ENCODE measurements at places on chromosomes 1 and 21.

DNA sequence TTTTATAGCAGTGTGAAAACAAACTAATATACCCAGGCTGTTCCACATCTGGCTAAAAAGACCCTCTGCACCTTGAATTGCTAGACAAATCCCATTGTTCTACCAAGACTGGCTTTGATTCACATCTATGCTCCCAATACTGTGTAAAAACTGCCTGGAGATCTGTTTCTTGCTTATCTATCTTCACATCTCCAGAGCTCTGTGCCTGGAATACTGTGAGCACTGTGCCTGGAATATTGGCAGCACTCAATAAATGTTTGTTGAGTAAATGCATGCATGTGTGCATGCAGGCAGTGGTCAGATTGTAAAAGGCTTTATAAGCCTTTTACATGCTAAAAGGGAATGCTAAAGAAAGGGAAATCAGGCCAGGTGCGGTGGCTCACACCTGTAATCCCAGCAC is 75.5 kb upstream of the APP start:
- no peak for DNase-seq

GRCh38 chr1:11174261-11174942 is 14.8 kb upstream of the ANGPTL7 start:
- no peak for DNase-seq

DNA sequence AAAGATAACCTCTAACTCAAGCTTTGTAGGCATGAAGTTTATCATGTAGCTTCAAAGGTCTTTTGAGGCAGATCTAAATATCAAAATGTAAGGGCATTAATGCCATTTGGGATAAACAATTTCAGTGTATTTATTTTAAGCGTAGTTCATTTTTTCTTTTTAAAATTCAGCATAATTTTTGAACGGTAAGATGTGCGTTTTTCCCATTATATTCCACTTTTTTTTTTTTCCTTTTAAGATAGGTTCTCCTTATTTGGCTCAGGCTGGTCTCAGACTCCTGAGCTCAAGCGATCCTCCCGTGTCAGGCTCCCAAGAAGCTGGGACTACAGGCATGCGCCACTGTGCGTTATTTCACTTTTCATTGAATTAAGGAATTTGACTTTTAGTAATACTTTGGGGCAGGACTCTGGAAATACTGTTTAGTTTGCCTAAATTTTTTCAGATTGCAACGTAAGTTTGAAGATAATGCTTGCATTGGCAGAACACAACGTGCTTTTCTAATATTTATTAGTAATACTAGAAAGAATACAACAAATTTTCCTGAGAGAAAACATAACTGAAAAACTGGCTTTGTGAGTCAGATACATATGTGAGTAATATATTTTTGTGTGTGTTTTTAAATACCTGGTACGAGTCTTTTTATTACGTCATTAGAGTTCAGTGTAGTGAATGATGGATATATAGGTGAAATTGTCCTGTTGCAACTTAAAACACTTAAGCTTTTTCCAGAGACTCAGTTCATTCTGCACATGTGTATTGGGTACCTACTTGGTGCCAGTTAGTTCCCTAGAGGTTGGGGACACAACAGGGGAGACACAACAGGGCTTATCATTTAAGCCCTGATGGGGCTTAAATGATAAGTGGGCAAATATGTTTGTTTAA is 2.2 kb downstream of the RALGPS2 start:
- DNase-seq = no peak

GRCh38 chr1:30895944-30896660 is 12.5 kb downstream of the SDC3 start:
- no peak for DNase-seq

DNA sequence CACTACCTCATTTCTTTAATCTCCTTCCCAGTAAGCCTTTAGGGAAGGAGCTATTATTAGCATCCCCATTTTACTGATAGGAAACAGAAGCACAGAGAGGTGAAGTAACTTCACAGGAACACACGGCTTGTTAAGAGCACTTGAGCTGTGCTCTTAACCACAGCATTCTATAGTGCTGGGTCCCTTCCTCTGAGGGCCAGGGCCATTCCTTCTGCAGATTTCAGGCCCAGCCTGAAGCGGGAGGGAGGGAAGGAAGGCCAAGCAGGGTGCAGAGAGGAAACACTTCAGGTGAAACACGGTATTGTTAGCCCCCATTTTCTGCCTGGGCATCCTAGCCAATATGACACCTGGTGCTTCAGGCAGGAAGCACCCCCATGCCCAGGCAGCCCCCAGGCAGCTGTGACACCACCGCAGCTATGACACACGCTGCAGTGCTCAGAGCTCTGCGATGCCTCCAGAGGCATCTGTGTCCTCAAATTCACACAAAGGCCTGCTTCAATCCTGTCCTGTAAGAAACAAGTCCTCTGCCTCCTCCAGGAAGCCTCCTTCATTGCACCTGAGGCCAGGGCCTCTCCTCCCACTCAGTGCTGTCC is 4.5 kb upstream of the EXTL1 start:
- DNase-seq = no peak

GRCh38 chr1:185438936-185439335 is 121.9 kb upstream of the IVNS1ABP start:
- no peak for DNase-seq

- DNase-seq = no peak
Observed at GRCh38 chr1:117341123-117341522, 26.1 kb upstream of the MAN1A2 start.

GRCh38 chr1:16375521-16376340 is 8.7 kb downstream of the SZRD1 start:
- DNase-seq = no peak

DNA sequence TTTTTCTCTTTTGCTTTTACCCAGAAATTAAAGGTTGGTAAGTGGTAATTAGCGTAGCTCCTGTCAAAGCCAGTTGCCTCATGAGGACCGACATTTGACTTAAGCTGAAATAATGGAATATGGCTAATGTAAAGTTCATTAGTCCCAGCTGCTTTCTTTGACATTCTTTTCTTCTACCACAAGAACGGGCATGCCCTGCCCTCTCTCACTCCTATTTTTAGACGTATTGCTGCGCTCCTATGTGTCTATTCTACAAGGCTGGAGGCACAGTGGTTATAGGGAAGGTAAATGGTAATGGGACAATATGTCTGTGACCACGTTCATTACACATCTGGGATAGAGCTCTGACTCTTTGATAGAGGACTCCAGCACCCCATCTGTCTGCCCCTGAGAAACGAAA is 6.8 kb downstream of the CORT start:
- no peak for DNase-seq

DNA sequence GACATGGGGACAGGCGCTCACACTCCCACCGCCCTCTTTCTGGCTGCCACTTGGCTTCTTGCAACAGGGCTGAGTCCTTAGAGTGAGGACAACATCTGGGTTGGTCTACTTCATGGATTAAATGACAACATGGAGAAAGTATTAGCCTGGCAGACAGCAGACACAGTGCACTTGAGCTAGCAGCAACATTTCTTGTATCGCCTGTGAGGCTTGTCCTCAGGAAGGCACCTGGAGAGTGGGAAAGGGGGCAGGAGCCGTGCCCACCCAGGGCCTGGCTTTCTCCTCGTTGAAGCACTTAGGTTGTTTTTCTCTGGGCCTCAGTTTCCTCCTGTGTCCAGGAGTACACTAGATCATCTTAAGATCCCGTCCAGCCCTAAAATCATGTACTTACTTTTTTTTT is 3.7 kb downstream of the ELF3 start:
- no peak for DNase-seq

DNA sequence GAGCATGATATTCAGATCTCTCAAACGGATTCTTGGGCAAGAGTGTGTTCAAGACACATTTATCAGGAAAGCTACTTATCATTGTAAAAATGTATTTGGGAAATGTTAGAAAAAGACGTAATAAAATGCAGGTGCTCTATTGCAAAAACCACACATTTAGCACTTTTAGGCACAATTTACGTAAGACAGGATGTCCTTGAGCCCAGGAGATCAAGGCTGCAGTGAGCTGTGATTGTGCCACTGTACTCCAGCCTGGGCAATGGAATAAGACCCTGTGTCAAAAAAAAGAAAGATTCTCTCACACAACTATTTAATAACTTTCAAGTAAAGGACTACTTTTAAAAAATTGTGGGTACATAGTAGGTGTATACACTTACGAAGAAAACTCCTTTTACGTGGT is 18.4 kb downstream of the SLC25A33 start:
- no peak for DNase-seq

DNA sequence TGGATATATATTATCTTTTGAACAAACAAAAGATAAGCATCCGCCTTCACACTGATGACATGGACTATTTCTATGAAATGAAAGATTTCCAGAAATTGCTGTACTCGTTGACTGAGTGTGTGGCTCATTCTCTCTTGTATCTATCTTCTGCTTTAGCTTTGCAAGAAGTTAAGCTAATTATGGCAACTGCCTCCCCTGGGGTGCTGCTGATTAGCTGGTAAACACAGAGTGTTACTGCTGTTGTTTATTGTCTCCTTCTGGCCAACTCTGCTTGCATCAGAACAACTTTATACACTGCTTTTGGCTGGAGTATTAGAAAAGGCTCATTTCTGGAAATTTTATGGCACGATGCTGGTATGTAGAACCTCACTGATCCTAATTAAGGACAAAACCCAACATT is 95.6 kb upstream of the SNX7 start:
- DNase-seq = no peak

DNA sequence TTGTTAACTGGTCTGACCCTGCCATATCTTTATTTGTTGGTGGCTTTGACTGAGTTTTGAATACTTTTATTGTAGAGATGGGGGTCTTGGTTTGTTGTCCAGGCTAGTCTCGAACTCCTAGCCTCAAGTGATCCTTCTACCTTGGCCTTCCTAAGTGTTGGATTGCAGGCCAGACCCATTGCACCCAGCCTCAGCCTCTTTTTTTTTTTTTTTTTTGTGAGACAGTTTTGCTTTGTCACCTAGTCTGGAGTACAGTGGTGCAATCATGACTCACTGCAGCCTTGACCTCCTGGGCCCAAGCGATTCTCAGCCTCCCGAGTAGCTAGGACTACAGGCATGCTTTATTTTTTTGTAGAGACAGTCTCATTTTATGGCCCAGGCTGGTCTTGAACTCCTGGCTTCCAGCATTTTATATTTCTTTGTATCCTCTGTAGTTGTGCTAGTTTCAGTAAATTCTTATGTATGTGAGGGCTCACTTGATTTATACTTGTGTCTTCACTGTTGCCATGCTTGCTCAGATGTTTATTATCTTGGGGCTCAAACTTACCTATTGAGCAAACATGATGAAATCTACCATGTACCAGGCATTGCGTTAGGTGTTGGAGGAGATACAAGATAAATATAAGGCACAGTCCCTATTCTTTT is 24.1 kb downstream of the THRAP3 start:
- no peak for DNase-seq

DNA sequence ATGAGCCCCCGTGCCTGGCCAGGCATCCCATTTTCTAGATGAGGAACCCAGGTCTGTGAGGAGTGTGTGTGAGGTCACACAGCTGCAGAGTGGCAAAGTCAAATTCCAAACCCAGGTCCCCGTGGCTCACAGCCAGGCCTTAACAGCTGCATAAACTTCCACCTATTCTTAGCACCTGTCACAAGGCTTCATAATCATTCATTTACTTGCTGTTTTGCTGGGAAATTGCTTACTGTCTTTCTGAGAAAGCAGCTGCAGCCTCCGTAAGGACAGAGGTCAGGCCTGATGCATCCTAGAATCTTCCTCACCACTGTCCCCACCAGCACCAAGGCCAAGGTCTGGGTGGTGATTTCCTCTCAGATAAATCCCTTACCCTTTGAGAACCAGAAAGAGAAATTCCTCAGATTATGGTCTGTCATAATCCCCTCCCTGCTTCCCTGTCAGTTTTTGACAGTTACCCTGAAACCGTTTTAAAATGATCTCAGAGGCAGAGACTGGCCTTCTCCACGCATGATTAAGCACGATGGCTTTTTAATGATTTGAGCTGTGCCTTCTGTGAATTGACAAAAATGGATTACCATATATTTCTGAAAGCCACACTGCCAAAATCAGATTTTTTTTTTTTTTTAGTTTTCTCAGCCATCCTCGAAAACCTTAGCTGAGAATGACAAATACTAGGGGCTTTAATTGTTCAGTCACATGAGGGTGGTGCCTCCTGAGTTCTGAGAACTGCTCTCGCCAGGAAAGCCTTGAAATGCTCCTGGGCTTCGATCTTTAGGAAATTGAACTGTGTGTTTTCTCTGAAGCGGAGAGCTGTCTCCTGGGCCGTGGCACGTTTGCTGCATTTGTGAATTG is 70.0 kb upstream of the SELENON start:
- DNase-seq = no peak

GRCh38 chr1:55708781-55709180 is 493.6 kb upstream of the USP24 start:
- DNase-seq = no peak

DNA sequence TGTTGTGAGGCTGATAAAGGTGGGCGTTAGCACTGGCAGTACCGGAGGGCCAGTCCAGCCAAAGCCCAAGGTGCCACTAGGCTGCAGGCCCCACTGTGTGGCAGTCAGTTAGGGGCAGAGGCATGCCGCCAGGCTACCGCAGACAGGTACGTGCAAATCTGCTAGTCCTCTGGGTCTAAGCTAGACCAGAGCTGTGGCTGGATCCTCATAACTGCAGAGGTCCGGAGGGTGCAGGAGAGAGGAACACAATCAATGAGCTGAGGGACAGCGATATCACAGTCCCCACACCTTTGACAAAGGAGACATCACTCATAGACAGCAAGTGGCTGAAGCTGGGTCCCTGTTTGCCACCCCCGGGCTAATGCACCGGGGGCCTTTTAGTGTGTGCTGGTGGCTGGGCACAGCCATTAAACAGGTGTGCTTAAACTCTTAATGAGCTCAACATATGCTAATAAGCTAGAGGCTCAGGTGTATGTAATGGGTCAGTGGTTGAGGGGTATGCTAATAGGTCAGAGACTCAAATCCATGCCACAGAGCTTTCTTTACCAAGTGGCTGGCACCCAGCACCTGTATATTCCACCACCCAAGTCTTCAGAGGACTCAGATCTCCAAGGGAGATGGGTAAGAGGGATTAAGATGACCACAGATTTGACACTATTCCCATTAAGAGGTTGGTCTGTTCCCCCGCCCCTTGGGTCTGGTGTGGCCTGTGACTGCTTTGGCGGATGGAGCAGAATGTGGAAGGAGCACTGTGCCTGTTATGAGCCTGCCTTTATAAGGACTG is 82.0 kb downstream of the GLIS1 start:
- DNase-seq = no peak

- DNase-seq = no peak
Observed at GRCh38 chr1:53652441-53653199, 86.3 kb downstream of the GLIS1 start.

GRCh38 chr1:226964068-226964425 is 24.0 kb downstream of the COQ8A start:
- no peak for DNase-seq

GRCh38 chr1:48026275-48026674 is 29.1 kb upstream of the TRABD2B start:
- DNase-seq = no peak

DNA sequence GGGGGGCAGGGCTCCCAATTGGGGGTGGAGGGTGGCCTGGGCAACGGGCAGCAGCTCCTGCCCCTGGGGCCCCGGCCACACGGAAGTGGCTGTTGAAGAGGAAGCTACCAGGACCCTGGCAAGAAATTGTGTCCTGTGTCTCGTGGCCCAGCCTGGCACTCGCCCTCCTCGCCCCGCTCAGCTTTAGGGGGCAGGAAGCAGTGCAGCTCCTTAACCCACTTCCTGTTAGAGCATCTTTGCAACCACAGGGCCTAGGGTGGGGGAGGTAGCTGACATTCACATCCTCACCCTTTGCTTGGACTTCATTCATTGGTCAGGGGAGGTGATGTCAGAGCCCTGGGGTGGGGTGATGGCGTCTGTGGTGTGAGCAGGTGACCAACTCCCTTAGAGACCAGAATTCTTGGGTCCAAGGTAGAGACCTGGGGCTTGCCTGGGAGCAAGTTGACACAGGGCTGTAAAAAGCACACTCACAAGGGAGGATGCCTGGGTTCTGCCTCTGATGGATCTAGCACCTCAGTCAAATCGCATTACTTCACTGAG is at the start of gene ARHGAP30:
ARHGAP30 (minus strand) TSS at position 161 of the 540 bp plus-strand sequence. CDS start 267 bp downstream, outside the sequence.
- peak; percentile 87 for DNase-seq
